ENCODE measurements at places on chromosomes 13 and 19. TPM values are rescaled to one million over a fixed set of nuclear protein-coding genes. Genes with fewer than 3 reads are reported as not detected.

GRCh38 chr13:110714797-110715394, 1.4 kb downstream of the ING1 start:
- H3K36me3 ChIP-seq: no peaks in the 10 kb centered on the region
- H3K4me3 ChIP-seq: peak overlapping the region; percentile 90
- DNase-seq: peak; percentile 72
- H3K4me1 ChIP-seq: peaks cover 18% of the 10 kb centered on the region
- H3K27me3 ChIP-seq: no peaks in the 10 kb centered on the region

GRCh38 chr19:39160523-39160861, 34.9 kb downstream of the PAK4 start:
- H3K27ac ChIP-seq: no peak overlapping the region
- H3K27me3 ChIP-seq: no peaks in the 10 kb centered on the region
- H3K4me1 ChIP-seq: peaks cover 44% of the 10 kb centered on the region
- H3K4me3 ChIP-seq: no peak overlapping the region
- peak; percentile 43 for DNase-seq

- H3K27ac ChIP-seq: no peak overlapping the region
- no peaks in the 10 kb centered on the region for H3K36me3 ChIP-seq
- no peak overlapping the region for H3K4me3 ChIP-seq
- H3K27me3 ChIP-seq: no peaks in the 10 kb centered on the region
- no peak for DNase-seq
Observed at GRCh38 chr19:44701228-44701627, 2.3 kb downstream of the CEACAM16 start.

- H3K27me3 ChIP-seq: no peaks in the 10 kb centered on the region
- no peak overlapping the region for H3K27ac ChIP-seq
- H3K4me1 ChIP-seq: no peaks in the 10 kb centered on the region
- no peak for DNase-seq
- H3K4me3 ChIP-seq: no peak overlapping the region
Observed at GRCh38 chr19:40588926-40589569, 12.1 kb upstream of the LTBP4 start.

DNA sequence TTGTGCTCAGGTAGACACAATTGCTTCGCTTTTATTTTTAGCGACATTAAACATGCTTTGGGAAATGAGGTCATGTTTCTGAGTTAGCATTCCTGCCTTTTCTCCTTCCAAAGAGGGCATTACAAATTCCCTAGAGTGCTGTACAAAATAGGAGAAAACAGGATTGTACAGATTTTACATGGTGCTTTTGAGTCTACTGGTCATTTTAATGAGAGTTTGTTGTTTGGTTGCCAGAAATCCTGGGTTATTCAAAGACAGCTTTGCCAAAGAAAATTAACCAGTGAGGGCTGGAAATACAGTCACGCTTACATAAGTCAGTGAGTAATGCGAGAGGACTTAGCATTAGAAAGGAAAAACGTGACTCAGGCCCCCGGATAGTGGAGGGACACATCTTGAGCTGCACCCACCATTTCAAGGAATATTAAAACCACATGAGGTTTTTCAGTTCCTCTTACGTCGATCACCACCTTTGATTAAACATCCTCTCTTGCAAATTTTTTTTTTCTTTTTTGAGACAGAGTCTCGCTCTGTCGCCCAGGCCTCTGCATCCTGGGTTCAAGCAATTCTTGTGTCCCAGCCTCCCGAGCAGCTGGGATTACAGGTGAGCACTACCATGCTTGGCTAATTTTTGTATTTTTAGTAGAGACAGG, 55.4 kb downstream of the SACS start:
- no peaks in the 10 kb centered on the region for H3K27me3 ChIP-seq
- H3K36me3 ChIP-seq: no peaks in the 10 kb centered on the region
- no peaks in the 10 kb centered on the region for H3K4me1 ChIP-seq
- no peak for DNase-seq
- no peak overlapping the region for H3K4me3 ChIP-seq

- H3K4me1 ChIP-seq: peaks cover 74% of the 10 kb centered on the region
- no peak overlapping the region for H3K27ac ChIP-seq
- no peak overlapping the region for H3K4me3 ChIP-seq
- H3K27me3 ChIP-seq: no peaks in the 10 kb centered on the region
Observed at GRCh38 chr13:97278435-97279411, 56.6 kb downstream of the MBNL2 start.

GRCh38 chr13:50226515-50227155, 211.4 kb downstream of the KCNRG start:
- H3K27ac ChIP-seq: no peak overlapping the region
- H3K4me3 ChIP-seq: no peak overlapping the region
- no peaks in the 10 kb centered on the region for H3K27me3 ChIP-seq
- peaks cover 12% of the 10 kb centered on the region for H3K4me1 ChIP-seq
- no peaks in the 10 kb centered on the region for H3K36me3 ChIP-seq
- no peak for DNase-seq

DNA sequence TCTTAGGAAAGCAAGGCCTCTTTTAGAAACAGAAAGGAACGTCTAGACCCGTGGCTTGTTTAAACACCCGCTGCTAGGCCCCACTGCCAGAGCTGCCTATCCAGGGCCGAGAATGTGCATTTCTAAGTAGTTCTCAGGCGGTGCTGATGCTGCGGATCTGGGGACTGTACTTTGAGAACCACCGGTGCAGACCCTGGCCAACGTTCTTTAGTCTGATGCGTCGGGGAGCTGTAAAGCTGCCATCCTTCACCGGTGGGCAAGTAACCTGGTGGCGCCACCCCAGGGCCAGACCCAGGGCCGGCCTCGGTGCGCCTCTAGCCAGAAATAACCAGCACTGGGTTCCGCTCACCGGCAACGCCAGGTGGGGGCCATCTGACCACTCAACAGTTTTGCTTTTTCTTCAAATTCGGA, 47.1 kb downstream of the TGDS start:
- peak overlapping the region; percentile 66 for H3K4me3 ChIP-seq
- DNase-seq: peak; percentile 60
- H3K36me3 ChIP-seq: no peaks in the 10 kb centered on the region
- no peaks in the 10 kb centered on the region for H3K27me3 ChIP-seq
- no peaks in the 10 kb centered on the region for H3K4me1 ChIP-seq

DNA sequence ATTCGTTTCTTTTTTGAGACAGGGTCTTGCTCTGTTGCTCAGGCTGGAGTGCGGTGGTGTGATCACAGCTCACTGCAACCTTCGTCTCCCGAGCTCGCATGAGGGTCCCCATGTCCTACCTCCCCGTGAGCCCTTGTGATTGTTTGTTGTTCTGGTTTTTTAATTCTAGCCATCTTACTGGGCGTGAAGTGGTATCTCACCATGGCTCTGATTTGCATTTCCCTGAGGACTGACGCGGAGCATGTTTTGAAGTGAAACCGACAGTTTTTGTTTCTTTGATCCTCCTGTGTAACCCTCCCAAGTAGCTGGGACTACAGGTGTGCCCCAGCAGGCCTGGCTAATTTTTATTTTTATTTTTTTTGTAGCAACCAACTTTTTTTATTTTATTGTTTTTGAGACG, 21.7 kb downstream of the GNG7 start:
- no peak for DNase-seq
- no peak overlapping the region for H3K27ac ChIP-seq
- H3K4me3 ChIP-seq: no peak overlapping the region
- no peaks in the 10 kb centered on the region for H3K4me1 ChIP-seq

DNA sequence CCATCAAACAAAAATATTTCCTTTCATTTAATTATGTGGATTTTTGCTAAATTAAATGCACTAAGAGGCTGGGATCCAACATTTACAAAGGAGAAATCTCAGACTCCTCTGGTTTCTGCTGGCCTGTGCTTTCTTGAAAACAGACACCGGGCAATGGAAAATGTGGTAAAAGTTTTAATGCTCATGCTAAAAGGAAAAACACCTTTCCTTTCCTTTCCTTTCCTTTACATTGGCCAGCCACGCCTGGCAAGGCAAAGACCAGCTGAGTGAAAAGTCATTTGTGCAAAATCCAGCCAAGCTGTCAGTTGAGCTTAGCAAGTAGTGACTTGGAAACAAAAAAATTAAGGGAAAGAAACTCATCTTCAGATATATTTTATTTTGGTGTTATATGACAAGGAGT, 240.3 kb downstream of the LACC1 start:
- no peak overlapping the region for H3K27ac ChIP-seq
- H3K27me3 ChIP-seq: no peaks in the 10 kb centered on the region
- DNase-seq: no peak
- H3K36me3 ChIP-seq: no peaks in the 10 kb centered on the region
- no peak overlapping the region for H3K4me3 ChIP-seq

ZNF552 gene
- total RNA-seq: 5.8 TPM
